ENCODE measurements at places on chromosomes 11 and 22.

DNA sequence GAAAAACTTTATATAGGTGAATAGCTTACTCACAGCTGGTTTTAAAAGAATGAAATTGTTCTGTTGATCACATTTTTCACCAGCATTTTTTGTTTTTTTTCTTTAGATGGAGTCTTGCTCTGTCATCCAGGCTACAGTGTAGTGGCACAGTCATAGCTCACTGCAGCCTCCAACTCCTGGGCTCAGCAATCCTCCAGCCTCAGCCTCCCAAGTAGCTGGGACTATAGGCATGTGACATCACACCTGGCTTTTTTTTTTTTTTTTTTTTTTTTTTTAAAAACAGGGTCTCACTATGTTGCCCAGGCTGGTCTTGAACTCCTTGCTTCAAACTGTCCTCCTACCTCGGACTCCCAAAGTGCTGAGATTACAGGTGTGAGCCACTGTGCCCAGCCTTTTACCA lies 3.6 kb downstream of the PACS1 start:
- no peak for DNase-seq

DNA sequence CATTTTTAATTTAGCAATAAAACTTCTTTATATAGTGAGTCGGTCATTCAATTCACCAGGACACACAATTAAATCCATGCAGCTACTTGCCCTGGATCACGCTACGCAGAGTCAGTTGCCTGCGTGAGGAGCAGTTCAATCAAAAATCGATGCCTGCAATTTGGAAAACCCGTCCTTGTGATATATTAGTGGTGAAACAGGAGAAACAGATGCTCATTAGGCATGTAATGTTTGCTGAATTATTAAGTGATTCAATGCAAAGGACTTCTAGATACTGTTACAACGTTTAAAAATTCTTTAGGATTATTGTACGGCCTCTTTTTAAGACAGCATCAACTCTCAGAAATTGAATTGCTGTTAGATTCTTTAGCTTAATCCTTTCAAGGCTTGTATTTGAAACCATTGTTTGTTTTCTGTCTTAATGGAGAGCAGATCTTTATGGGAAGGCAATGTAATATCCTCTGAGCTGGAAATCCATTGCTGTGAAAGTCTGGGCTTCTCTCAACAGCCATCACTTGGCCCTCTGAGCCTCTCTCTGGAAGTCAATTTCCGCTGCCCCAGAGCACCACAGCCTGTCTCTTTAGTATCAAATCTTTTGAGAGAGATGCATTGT lies 20.1 kb upstream of the PAMR1 start:
- DNase-seq, result no peak

DNA sequence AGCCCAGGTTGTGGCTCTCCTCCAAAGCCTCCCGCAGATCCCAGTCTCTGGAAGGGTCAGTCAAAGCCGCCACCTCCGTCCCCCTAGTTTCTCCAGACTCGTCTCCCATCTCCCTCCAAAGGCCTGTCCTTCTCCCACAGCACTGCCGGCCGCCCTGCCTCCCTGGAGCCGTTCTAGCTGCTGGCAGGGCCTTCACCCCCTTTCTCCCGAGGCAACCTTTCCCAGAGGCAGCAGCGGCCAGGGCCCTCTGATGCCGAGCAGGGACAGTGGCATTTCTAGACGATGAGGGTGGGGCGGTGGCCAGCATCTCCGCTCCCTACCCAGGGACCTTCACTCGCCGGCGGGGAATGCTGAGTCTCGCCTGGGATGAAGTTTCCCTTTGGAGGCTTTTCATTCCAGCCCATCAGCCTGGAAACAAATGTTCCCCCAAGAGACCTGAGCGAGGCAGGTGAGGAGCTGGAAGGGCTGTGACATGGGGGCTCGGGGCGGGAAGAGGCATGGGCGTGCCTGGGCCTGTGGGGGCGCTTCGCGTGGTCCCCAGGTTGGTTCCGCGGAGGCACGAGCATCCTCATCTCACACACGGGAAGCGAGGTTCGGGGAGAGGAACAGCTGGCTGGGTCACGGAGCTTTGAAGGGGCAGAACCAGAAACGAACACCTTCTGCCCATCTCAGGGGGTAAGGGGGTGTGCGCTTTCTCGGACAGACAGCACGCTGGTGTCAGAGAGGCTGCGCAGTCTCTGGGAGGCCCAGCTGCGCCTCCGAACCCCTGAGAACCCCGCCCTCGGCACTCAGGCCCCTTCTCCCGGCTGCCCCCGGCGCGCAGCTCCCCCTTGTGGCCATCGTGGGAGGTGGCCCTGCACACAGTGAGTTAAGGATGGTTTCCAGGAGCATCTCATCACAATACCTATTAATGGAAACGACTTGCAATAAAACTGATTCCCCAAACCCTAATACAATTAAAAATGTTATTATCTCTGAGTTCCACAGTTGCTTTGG lies 18.1 kb upstream of the KLHL35 start:
- no peak for DNase-seq

DNA sequence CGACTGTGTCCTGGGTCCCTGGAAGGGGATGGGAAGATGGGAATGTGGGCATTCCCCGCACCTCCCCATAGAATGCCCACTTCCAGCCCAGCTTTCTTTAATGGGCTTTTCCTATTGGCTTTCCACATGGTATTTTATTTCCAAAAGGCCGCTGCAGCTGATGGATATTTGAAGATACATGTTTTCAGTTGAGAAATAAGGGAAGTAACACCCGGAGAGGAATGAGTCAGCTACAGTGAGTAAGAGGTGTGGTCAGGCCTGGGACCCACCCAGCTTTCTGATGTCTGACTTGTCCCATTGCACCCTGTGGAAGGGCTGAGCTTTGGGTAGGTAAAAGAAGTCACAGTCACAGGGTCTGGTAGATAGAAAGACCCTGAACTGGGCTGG lies 476.9 kb downstream of the MIAT start:
- DNase-seq, result no peak

DNA sequence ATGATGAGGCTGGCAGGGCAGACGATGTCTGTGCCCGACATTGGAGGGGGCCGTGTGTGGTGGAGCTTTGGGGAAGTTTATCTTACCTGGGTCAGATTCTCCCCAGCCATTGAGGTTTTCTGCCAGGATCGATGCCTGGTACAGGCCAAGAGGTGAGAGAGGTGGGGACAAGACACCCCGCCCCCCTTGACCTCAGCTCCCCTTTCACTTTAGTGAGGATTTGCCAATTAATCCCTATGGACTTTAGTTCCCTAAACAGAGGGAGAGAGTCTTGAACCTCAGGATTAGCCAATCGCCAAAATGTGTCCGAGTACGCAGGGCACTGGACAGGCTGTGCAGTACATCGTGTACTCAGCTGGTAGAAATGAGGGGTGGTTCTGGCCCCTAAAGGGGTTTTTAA lies 541 bp downstream of the HORMAD2 start:
- DNase-seq, result no peak

DNA sequence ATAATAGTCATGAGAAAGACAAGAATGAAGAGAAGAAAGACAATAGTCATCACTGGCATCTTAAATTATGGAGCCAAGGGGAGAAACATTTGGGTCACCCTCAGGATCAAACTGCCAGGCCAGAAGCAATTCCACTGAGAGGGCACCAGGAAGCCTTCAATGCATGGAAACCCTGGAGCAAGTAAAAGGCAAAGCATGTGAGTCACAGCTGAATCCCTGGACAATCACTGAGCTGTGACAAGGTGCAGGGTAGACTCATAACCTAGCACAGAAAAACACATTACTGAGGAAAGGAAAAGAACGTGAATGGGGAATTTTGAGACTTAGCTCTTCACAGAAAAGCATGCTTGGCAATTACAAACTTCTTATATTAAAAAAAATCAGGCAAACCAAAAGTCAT lies 1.6 kb downstream of the KCNJ1 start:
- DNase-seq, result no peak

DNA sequence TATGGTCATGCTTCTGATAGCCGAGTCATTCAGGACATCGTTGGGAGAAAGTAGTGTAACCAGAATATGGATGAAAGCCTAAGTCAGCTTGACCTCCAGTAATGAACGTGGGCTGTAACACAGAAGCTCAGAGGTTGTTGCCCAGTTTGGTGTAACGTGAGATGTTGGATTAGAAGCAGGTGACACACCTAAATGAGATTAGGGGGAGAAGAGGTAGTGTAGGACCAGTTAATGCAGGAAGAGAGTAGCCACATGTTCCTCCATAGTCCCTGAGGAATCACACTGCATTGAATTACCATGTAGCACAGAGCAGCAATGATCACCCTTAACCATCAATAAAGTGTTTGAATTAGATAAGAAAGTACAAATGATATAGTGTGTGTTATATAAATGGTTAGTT lies 20.4 kb downstream of the FBXO7 start:
- DNase-seq, result no peak

GRCh38 chr22:26287382-26288225 lies 118.3 kb downstream of the SEZ6L start:
- no peak for DNase-seq

GRCh38 chr22:39721206-39722031 lies 150.9 kb downstream of the CACNA1I start:
- DNase-seq, result no peak

- no peak for DNase-seq
Measured at GRCh38 chr11:134751766-134752165, 339.7 kb upstream of the B3GAT1 start.

Measured in activated naive CD4-positive, alpha-beta T cell (primary cell).